ENCODE measurements at places on chromosomes 4 and X.

- DNase-seq = no peak
These were observed 3.5 kb upstream of the EDNRA start for GRCh38 chr4:147477439-147477838.

DNA sequence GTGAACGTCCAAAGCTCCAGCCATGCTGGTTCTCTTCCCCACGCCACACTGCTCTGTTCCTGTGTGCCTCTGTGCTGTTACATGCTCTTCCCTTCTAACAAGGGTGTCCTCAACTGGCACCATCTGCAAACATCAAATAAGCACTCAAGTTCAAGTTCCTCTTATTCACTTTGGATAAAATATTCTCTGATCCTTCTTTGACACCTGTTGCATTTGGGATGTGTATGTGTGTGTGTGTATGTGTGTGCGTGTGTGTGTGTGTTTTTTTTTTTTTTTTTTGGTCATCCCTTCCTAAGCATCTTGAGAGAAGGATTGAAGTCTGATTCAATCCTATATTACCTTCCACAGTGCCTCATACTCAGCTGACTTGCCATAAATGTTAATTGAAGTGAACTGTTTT lies 204.0 kb upstream of the ANXA3 start:
- DNase-seq = no peak

- DNase-seq = no peak
These were observed 81.9 kb upstream of the HUWE1 start for GRCh38 chrX:53768451-53768850.

DNA sequence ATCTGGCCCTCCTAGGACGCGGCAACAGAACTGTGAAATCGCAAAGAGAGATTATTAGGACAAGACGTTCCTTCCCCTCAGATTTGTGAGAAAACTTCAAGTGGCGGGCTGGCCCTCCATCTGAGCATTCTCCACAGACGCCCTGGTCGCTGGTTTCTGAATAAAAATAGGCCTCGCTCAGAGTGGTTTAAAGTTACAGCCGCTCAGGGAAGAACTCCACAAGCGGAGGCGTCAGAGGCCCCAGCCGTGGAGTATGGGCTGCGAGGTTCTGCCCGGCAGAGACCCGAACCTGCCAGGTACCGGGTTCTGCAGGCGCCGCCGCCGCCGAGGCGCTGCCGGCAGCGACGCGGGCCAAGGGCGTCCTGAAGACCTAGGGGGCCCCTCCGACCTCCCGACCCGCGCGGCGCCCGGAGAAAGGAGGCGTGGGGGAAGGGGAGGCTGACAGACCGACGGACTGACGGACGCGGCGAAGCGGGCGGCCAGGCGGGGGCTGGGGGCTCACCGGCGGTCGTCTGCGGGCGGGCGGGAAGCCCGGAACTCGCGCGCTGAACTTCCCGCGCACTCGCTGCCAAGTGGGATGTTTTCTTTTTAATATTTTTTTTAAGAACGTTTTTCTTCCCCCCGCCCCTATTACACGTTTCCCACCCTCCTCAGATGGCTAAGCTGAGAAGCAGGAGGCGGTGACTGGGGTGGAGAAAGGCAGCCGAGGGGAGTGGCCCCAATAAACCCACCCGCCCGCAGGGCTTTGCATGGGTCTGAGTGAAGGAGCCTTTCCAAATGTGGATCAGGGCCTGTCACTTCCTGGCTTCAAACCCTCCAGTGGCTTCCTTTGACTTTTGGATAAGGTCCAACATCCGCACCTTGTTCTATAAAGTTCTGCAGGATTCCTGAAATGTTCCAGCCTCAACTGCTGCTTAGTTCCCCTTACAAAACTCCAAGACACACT lies at the start of gene PABPC4L:
TSS of gene PABPC4L (minus strand) at position 574 of the 946 bp plus-strand sequence. CDS start 770 bp downstream, outside the sequence.
- DNase-seq = no peak

GRCh38 chr4:1851575-1852410 lies 4.2 kb downstream of the LETM1 start:
- DNase-seq = no peak

Measured in CD4-positive, alpha-beta T cell treated with Interleukin-4 for 4 hours (primary cell).